ENCODE measurements at places on chromosomes 4 and X.

GRCh38 chr4:78482281-78482680 lies 69.3 kb upstream of the ANXA3 start:
- DNase-seq, result no peak

DNA sequence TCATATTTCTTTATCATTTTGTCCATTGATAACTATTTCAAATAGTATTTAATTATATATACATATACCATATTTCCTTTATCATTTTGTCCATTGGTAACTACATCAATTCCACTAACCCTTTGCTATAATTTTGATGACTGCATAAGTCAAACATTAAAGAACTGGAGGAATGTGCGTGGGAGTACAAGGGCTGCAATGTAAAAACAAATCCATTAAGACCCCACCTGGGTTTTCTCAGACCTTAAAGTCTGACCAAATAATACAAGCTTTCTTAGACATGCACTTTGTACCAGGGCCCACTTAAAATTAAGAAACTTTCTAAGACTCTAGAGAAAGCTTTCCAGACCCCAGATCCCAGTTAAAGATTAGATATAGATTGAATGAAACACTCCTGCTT lies 1622.4 kb upstream of the PCDH10 start:
- no peak for DNase-seq

- DNase-seq, result no peak
Measured at GRCh38 chr4:124936427-124936826, 223.9 kb upstream of the ANKRD50 start.

DNA sequence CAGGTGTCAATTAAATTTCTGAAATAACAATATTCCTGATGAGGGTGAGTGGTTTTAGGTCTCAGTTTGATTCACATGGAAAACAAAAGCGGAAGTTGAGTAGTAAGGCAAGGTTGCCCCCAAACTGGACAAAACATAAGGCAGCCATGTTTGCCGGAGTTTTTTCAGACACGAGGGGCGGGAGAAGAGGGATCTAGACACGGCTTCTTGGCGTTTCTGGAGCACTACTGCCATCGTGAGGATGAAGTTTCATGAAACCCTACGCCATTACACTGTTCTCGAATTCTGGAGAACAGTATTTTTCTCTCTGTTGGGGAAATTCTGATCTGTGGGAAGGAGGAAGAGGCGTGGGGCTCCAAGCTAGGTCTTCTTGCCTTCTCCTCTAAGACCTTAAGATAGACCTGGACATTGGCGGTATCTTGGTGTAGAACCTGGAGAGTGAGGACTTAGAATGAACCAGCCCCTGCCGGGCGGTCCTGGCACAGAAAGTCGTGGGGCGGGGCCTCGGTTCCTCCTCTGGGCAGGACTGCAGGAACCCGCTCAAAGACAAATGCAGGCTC lies 160.3 kb downstream of the OR13H1 start:
- DNase-seq, result no peak

DNA sequence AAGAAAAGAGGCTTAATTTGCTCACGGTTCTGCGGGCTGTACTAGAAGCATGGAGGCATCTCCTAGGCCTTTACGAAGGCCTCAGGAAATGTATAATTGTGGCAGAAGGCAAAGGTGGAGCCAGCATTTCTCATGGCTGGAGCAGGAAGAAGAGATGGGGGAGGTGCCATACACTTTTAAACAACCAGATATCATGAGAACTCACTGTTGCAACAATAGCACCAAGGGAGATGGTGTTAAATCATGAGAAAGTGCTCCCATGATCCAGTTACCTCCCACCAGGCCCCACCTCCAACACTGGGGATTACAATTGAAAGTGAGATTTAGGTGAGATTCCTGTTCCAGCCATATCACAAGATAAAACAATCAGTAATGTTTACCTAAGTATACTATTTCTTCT lies 45.5 kb downstream of the MTHFD2L start:
- no peak for DNase-seq

DNA sequence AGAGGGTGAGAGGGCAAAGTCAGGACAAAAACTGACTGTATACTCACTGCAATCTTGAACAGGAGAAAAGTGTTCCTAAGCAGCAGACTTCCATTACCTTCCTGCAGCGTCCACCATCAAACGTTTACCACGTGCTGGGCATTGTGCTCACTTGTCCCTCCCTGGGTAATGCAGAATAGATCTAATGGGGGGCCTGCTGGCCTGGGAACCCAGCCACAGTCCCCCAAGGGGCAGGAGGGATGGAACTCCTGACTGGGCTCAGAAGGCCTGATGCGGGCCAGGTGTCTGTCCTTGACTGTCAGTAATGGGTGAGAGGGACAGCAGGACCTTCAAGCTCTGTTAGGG lies 37.6 kb upstream of the FAM156A start:
- no peak for DNase-seq

DNA sequence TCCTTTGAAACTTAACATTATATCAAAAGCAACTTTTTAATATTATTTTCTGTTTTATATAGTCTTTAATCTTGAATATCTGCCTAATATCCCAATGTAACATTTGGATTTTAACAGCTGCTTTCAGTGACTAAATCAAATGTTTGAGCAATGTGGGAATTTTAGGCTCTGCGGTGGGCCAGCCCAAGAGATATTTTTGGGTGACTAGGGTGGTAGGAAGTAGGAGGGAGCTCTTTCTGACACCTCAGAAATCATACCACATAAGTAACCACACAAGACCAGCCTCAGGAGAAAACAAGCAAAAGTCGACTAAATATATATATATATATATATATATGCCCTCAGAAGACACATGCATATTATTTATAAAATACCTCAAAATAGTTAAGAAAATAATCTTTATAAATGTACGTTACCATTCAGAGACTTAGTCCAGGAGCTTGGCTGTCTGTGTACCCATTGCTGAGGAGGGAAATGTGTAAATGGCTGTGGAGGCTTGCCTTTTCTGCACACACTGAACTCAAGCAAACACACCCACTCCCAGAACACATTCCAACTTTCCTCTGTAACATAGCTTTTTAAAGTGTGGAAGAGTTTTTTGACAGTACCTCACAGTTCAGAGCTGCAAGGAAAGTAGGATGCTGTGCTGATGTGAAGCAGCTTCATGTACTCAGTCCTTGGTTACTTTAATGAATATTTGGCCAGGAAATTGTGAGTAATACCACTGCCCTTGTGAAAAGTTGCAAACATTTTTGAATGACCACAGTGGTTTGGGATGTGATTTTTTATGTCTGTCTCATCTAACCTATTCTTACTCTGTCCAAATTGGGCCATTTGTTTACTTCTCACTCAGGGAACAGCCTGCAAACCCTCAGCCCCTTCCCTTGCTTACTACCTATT lies at the start of gene RTL3:
RTL3 (minus strand) TSS at position 484 of the 900 bp plus-strand sequence. CDS start 908 bp downstream, outside the sequence.
- DNase-seq, result no peak

DNA sequence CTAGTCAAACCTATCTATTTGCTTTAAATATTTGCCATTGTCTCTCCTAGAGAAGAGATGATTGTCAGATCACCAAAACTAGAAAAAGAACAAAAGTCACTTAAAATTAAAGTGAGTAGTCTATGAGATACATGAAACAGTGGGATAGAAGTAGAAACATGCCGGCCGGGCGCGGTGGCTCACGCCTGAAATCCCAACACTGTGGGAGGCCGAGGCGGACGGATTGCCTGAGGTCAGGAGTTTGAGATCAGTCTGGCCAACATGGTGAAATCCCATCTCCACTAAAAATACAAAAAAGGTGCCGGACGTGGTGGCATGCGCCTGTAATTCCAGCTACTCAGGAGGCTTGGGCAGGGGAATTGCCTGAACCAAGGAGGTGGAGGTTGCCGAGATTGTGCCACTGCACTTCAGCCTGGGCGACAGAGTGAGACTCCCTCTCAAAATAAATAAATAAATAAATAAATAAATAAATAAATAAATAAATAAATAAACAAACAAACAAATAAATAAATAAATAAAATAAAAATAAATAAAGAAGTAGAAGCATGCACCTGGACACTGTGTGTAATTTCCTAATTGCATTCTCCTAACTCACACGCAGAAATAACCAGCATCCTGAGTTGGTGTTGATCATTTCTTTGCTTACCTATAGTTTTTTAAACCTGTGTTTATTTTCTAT lies 299.5 kb downstream of the PDHA2 start:
- DNase-seq, result no peak

GRCh38 chr4:137032222-137032621 lies 500.1 kb downstream of the PCDH18 start:
- DNase-seq, result no peak

GRCh38 chr4:95191537-95191936 lies 357.2 kb downstream of the UNC5C start:
- DNase-seq, result no peak

DNA sequence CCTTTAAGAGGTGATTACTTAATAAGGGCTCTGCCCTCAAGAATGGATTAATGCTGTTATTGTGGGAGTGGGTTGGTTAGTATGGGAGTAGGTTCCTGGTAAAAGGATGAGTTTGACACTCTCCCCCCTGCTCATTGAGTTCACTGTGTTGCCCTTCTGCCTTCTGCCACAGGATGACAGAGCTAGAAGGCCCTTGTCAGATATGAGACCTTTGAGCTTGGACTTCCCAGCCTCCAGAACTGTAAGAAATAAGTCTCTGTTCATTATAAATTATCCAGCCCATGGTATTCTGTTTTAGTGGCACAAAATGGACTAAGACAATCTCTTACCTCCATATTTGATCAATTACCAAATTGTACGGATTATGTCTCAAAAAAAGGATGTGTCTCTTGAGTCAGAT lies 114.3 kb upstream of the NAP1L5 start:
- no peak for DNase-seq

GRCh38 chr4:180028682-180029081 lies 2214.5 kb upstream of the TENM3 start:
- no peak for DNase-seq

GRCh38 chr4:51866835-51867234 lies 23.9 kb downstream of the DCUN1D4 start:
- DNase-seq, result no peak

GRCh38 chr4:130110189-130110588 lies 1014.2 kb downstream of the C4orf33 start:
- DNase-seq, result no peak

- DNase-seq, result no peak
Measured at GRCh38 chrX:19883878-19884277, 3.5 kb downstream of the SH3KBP1 start.

DNA sequence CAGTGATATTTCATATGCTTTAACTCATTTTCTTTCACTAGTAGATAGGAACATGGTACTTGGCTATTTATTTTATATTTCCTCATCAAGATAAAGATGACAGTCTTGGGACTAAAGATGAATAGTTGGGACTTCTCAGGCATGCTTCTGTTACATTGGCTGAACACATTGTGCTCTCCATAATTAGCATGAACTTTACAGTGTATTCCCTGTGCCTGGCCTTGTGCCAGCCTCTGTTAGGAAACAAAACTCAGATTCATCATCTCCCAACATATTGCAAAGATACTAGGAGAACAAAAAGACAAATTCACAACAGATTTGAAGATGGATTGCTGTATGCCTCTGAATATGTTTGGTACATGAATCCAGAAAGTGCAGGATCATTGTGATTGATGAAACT lies 26.4 kb downstream of the GRIA2 start:
- no peak for DNase-seq

- no peak for DNase-seq
Measured at GRCh38 chrX:124280294-124280902, 52.1 kb upstream of the TEX13D start.

DNA sequence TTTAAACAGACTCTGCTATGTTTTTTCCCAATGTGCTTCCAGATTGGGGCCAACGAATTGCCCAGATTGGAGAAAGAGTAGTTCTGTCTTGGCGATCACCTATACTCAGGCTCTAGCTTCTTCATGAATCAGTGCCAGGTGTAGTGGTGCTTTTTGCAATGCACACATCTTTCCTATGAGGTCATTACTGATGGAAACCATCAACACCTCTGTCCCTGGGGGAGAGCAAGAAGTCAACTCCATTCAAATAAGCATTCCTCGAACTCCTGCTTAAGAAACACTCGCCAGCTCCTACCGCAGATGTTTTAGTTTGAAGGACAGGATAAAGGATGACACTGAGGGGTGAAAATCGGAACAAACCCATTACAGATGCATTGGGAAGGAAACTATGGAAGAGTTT lies 156.5 kb upstream of the DKK2 start:
- DNase-seq, result no peak

- no peak for DNase-seq
Measured at GRCh38 chr4:70793626-70794025, 46.1 kb downstream of the GRSF1 start.

GRCh38 chr4:118077767-118078105 lies 43.5 kb downstream of the NDST3 start:
- no peak for DNase-seq

DNA sequence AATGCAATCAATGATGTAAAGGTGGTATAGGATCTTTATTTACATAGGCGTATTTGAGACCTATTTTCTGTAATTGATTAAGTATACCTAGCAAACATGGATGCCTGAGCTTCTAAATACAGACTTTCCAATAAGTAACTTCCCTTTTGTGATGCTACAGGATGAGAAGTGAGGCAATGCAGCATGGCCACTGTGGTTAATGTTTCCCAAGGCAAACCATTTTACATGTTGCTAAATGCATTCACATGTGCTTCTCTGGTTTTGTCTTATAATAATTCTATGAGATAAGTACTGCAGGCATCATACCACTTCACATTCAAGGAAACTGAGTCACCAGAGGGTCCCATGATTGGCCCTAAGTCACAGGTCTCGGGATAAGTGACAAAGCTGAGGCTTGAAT lies 35.7 kb upstream of the NKX3-2 start:
- DNase-seq, result no peak

GRCh38 chrX:154374313-154375155 lies at the start of gene FLNA:
FLNA (minus strand) TSS chrX:154374634; CDS start chrX:154371245, 3,389 bp downstream.
- DNase-seq, result no peak

DNA sequence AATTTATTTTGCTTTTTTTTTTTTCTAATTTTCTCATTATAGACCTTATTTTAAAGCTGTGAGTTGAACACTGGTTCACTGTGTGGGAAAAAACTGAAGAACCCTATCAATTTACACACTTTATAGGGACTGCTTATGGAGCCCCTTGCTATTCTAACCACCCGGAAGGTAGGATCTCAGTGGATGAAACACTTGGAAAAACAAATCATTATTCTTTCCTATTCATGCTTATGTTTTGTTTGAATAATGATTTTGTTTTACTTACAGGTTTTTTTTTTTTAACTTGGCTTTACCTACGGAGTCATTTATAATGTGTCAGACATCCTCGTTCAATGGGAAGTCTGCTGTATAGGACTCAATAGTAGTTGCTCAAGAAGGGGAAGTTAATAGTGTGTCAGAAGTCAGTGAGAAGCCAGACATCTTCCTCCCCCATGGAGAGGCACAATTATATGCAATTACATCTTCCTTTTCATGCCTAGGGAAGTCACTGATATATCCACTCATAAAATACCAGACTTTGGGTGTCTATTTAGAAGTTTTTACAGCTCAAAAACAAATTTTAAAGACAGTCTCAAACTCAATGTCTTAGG lies 113.2 kb downstream of the ARSF start:
- no peak for DNase-seq

DNA sequence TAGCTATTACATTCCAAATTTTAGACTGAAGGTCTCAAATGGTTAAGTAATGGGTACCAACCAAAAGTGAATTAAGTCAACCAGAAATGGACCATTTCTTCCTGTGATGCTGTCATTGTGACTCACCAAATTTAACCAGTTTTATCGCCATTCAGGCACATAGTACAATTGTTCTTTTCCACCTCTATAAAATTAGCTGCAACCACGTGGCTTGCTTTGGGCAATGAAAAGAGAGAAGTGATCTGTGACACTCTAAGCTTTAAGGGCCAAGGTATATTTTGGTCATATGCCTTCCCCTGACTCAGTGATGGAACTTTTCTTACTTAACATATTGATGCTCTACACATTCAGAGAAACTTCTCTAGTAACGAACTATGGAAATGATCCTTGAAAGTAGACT lies 20.3 kb upstream of the PHF8 start:
- DNase-seq, result no peak

- no peak for DNase-seq
Measured at GRCh38 chrX:72069350-72070160, 62.2 kb downstream of the RTL5 start.
